ENCODE measurements at places on chromosomes 3 and 15.

GRCh38 chr15:72361176-72361575 is 14.6 kb downstream of the HEXA start:
- DNase-seq: no peak

DNA sequence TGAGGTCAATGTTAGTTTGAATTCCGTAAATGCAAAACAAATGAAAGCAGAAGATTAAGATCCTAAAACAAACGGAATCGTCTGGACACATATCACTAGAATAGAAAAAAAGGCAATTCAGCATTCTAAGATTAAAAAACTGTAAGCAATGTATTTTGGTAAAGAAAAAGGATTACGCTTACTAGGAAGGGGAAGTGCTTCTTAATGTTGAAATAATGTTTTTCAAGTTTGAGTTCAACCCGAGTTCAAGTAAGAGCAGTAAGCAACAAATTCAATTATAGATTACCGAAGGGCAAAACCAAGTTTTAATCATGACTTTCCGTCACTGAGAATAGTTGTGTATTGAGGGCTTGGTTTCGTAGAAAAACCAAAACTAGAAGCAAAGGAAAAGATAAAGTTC is 637 bp downstream of the CIP2A start:
- DNase-seq: no peak

DNA sequence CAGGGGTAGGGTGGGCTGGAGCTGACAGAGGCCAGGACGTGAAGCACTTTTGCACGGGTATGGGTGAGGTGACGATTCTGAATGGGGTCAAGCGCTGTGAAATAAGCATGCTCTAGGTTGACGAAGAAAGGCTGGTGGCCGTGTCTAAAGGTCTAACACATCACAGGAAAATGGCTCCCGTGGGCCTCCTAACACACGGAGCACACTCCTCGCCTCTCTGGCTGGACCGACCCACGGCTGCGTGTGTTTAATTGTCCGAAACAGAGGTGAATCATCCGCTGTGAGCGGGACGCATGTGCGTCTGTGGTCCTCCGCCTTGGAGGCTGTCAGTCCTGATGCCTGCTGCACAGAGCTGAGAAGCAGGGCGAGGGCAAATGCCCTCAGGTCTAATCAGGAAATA is 130.6 kb downstream of the NSMCE3 start:
- no peak for DNase-seq

- no peak for DNase-seq
These were observed 84.7 kb upstream of the GOLGA8J start for GRCh38 chr15:29998033-29998432.

GRCh38 chr3:8421711-8422110 is 79.9 kb upstream of the LMCD1 start:
- DNase-seq: no peak

- DNase-seq: no peak
These were observed 27.3 kb downstream of the DUT start for GRCh38 chr15:48358229-48359152.

- DNase-seq: no peak
These were observed 357.1 kb upstream of the SATB1 start for GRCh38 chr3:18782191-18782590.

GRCh38 chr3:100063929-100064461 is 50.3 kb downstream of the FILIP1L start:
- no peak for DNase-seq

DNA sequence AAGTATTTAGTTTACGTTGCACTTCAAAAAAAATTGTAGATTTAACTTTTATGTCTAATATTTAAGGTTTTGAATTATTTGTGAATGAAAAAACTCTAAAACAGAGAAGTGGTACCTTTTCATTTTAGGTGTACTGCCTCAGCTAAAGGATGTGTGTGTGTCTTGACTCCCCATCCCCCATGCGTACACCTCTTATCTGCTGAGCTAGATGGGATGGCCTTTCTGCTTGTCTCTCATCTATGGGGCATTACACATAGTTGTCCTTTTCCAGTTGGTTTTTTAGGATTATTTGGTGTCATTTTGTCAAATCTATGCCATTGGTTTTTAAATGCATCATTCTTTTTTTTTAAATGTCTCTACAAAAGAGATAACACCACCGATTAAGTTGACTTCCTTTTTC is 110.9 kb downstream of the FNDC3B start:
- DNase-seq: no peak

- DNase-seq: no peak
These were observed 346.8 kb downstream of the SOX2 start for GRCh38 chr3:182058488-182058887.

- DNase-seq: no peak
These were observed 160.6 kb upstream of the WNT5A start for GRCh38 chr3:55647670-55648069.

GRCh38 chr3:41580274-41580959 is 381.1 kb downstream of the CTNNB1 start:
- DNase-seq: no peak

DNA sequence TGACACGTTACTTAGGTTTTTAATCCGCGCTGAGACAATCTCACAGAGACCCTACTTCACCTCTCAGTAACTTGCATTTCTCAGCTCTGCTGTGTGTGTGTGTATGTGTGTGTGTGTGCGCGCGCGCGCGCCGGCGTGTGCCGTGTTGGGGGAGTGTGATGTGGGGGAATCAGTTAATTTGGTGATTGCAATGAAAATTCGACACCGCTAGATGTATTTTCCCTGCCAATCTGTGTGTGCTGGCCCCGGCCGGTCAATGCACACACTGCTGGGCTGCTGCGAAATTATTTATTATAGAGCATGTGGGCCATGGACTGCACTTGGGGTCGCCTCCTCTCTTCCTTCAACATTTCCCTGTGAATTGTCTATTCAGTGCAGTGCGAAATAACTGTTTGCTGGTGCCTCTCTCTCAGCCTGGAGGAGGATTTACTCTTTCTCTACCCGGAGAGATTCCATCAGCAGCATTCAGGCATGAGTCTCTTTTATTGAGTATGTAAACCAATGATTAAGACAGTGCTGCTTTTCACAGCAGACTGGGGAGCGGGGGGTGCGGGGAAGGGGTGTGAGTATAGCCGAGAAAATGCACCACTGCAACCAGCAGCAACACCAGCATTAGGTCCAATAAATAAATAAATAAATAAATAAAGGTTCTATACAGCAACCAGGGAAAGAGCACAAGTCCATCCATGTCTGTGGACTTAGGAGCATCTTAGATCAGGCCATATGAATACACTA is 2.9 kb downstream of the CADM2 start:
- DNase-seq: no peak

Measured in NCI-H1092 (cell line).